ENCODE measurements at places on chromosomes 3 and 15. TPM values are rescaled to one million over a fixed set of nuclear protein-coding genes. Genes with fewer than 3 reads are reported as not detected.

The MST1R gene
- total RNA-seq: 0.95 TPM

The ZNF660 gene
- 3.5 TPM for total RNA-seq

The SPTSSB gene
- total RNA-seq: not detected

The CLDN16 gene
- not detected for total RNA-seq

The NUP210 gene
- 4.0 TPM for total RNA-seq

The FOXL2NB gene
- total RNA-seq: not detected

The NDN gene
- 115 TPM for total RNA-seq

The GRAMD1C gene
- 2.5 TPM for total RNA-seq

The MCF2L2 gene
- total RNA-seq: 0.84 TPM

The GP5 gene
- total RNA-seq: not detected

The MASP1 gene
- total RNA-seq: 9.9 TPM

The CCDC39 gene
- not detected for total RNA-seq

The LPCAT4 gene
- 16.8 TPM for total RNA-seq

The ARMC8 gene
- total RNA-seq: 121 TPM

The ZNF710 gene
- 6.5 TPM for total RNA-seq

The ITIH4 gene
- 2.5 TPM for total RNA-seq

The INO80 gene
- total RNA-seq: 28.8 TPM

The DAZL gene
- total RNA-seq: not detected

The UCN2 gene
- not detected for total RNA-seq

The ASB14 gene
- not detected for total RNA-seq

The LOXL1 gene
- total RNA-seq: 12.9 TPM

The SCAANT1 gene
- total RNA-seq: not detected

The PDZRN3 gene
- total RNA-seq: 47.4 TPM

The IL5RA gene
- not detected for total RNA-seq

The GTF2E1 gene
- 7.0 TPM for total RNA-seq

The LRRIQ4 gene
- total RNA-seq: not detected

All from omental fat pad (tissue), 4 donors.